HS-5 (cell line): ENCODE measurements at places on chromosomes 6 and 20.

GRCh38 chr20:21103582-21104465 is 2.3 kb downstream of the LINC00237 start:
- no peak for DNase-seq

DNA sequence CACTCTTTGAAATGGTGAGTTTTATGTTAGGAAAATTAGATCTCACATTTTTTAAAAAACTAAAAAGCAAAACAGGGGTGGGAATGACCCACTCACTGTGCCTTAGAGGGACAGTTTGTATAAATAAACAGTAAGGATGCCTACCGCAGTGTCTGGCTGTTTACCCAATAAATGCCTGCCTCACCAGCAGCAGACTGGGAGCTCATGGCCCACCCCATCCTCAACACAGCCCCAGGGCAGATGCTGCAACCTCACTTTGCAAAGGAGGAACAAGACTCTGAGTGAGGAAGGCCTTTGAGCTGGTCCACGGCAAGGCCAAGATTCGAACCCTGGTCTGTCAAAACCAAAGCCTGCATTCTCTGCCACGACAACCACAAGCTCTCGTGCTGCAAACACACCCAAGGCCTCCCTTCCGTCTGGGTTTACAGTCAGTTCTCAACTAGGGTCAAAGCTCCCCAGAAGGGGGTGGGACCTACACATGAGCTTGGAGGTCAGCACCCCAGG is 77.8 kb downstream of the BMP7 start:
- no peak for DNase-seq

- DNase-seq: no peak
These were observed 263.0 kb downstream of the ZNF217 start for GRCh38 chr20:53330601-53331140.

DNA sequence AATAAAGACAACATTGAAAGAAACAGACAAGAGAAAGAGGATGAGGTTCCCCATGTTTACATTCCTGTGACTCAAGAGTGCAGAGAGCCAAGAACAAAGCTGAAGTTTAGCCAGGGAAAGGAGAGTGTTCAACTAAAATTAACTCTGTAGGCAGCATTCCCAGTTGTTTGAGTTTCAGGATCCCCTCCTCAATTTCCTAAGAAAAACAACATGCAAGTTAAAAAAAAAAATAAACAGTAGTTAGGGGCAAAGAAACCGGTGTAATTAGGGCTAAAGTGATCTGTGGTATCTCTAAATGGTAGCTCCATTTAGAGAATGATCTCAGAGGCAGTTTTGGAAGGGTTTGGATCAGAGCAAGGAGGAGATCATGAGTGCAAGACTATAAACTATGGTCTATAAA is 30.9 kb upstream of the RAB23 start:
- no peak for DNase-seq

DNA sequence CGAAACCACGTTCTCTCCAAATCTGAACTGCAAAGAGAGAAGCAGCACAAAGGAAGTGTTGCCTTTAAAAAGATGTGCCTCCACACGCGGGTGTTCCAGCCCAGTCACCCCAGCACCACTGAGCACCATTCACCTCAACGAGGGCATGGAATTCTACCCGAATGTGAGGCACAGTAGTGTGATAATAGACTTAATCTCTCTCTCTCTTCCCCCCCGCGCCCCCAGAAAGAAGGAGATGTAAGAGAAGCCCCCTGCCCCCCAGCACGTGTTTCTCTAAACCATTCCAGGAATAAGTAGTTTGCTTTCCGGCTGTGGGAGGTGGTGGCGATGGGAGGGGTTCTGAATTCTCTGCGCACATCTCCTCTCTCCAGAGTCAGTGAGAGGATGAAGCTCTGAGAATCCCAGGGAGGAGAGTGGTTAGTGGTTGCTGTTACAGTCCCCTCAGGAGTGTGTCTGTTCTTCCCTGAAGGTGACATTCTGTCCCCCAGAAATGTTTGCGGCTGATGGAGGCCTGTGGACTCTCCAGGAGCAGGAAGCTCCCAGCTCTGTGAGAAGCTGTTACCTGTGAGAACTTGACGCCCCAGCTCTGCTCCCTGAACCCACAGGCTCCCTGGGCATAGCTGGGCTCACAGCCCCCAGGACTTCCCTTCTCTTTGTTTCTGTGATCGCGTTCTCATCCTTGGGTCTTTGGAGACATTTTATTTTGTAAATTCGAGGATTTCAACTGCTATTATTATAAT is 23.5 kb upstream of the IRF4 start:
- DNase-seq: no peak

GRCh38 chr6:33670971-33671743 is 40.3 kb downstream of the UQCC2 start:
- no peak for DNase-seq

DNA sequence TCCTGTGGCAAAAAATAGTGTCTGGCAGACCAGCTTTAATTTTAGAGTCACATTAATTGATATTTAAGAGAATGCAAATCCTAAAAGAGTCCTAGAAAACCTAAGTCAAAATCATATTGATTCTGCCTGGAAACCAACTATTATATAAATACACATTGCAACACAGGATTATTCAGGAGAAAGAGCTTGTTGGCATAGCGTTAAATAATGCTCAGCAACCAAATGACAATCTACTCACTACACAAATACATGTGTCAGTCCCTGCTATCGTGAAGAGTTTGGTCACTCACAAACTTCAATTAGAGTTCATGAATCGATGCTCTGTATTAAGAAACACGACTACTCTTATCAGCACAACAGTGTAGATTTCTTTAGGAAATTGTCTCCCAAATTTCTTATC is 54.2 kb downstream of the CGA start:
- no peak for DNase-seq

- no peak for DNase-seq
These were observed 25.4 kb downstream of the PTK7 start for GRCh38 chr6:43101497-43101896.

DNA sequence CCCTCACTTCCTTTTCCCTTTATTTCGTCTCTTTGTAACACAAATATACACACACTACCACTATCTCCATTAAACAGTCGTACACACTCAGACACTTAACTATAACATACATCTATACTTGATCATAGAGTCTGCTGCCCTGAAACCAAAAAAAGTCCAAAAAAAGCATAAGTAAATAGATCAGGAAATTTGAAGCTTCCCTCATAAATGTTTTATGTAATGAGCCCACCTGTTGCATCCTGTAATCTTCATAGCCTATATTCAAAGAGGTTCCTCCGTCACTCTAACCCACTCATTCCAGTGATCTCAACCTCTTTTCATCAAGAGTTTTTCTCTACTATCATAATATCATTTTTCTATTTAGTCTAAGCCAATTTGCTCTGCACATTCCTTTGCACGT is 6.9 kb upstream of the OR12D2 start:
- no peak for DNase-seq

- no peak for DNase-seq
These were observed 104.5 kb upstream of the CARMIL1 start for GRCh38 chr6:25174678-25175077.

- DNase-seq: peak; percentile 79
These were observed 165.8 kb upstream of the CITED2 start for GRCh38 chr6:139540276-139540675.

- no peak for DNase-seq
These were observed 45.2 kb downstream of the BACH2 start for GRCh38 chr6:90251295-90251992.

GRCh38 chr6:136303516-136303915 is 13.9 kb upstream of the BCLAF1 start:
- DNase-seq: no peak

- DNase-seq: no peak
These were observed 36.8 kb downstream of the PPP1R3G start for GRCh38 chr6:5121956-5122355.

DNA sequence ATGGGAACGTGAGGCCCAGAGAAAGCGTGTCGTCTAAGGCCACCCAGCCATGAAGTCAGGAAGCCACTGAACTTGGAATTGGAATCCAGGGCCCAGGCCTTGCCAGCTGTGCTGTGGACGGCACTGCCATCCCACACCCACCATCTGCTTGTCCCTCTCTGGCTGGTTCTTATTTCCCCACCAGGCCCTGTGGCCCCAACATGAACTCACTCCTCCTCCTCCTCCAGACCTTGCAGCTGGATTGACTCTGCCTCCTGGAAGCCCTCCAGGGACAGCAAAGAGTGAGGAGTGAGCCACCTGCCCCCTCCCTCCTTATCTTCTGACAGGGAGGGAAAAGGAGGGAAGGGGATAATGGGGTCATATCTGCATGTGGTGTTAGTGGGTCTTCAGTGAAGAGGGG is 16.0 kb upstream of the IP6K3 start:
- no peak for DNase-seq

GRCh38 chr6:8170245-8170644 is 67.9 kb upstream of the EEF1E1 start:
- no peak for DNase-seq

DNA sequence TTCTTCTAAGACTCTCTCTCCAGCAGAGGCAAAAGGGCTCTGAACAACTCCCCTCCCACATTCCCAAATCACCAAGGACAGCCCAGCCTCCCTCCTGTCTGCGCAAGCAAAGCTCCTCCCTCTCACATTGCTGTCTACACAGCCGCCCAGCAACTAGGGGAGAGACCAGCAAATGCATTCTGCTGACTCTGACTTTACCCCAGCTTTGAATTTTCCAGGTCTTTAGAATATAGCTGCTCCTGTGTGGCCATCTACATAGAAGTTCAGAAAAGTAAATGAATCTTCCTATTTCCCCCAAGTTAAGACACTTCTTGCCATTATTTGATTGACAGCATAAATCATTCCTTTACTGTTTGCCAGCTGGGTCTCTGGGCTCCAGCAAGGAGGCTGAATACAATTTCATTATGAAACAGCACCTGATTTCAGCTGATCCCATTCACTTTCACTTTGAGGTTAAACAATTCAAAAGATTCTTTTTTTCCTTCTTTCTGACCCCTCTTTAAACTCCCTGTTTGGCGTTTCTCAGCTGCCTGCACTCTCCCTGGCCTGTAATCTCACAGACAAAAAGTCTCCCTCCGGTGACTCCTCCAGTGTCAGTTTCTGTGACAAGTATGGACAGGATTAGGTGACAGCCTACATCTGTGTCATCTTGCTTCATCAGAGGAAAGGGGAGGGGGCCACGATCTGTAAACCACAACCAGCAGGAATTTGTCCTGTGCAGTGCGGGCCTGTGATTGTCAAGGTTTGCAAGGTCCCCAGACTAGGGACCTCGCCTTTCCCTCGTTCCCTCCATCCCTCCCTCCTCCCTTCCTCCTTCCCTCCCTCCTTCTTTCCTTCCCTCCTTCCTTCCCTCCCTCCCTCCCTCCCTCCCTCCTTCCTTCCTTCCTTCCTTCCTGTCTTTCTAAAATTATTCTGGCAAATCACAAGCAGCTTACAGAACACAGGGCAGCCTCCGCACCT is 205.6 kb upstream of the RIN2 start:
- DNase-seq: no peak

DNA sequence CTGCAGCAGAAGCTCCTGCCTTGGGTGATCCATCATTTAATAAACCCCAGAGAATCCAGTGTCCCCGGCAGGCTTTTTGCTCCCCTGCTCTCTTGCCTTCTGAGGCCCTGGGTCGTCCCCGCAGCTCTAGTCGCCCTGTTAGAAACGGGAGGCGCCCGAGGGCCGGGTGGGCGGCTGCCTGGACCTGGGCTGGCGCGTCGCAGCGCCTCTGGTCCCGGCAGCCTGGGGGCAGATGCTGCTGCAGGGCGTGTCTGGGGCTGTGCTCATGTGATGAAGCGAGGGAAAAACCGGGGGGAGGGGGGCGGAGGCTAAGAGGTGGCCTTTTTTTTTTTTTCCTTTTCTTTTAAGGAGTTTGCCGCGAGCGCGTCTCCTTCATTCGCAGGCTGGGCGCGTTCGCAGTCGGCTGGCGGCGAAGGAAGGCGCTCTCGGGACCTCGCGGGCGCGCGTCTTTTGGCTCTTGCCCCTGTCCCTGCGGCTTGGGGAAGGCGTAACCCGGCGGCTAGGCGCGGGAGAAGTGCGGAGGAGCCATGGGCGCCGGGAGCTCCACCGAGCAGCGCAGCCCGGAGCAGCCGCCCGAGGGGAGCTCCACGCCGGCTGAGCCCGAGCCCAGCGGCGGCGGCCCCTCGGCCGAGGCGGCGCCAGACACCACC is 394 bp downstream of the AKAP12 start:
- DNase-seq: peak; percentile 55

GRCh38 chr20:36119537-36119936 is 35.0 kb upstream of the EPB41L1 start:
- DNase-seq: no peak
